Motor neuron (in vitro differentiated cells): ENCODE measurements at places on chromosomes 3 and 15. TPM values are rescaled to one million over a fixed set of nuclear protein-coding genes. Genes with fewer than 3 reads are reported as not detected.

SERINC4 gene
- 0.63 and 1.1 TPM in 2 replicates for total RNA-seq

PLOD2 gene
- total RNA-seq, result 27.3 and 29.7 TPM in 2 replicates

SCAANT1 gene
- total RNA-seq, result not detected in 2 replicates

SST gene
- 19.6 and 23.8 TPM in 2 replicates for total RNA-seq

- ATAC-seq, result no peak
These were observed 173.6 kb upstream of the LRRFIP2 start for GRCh38 chr3:37347941-37348340.

DNA sequence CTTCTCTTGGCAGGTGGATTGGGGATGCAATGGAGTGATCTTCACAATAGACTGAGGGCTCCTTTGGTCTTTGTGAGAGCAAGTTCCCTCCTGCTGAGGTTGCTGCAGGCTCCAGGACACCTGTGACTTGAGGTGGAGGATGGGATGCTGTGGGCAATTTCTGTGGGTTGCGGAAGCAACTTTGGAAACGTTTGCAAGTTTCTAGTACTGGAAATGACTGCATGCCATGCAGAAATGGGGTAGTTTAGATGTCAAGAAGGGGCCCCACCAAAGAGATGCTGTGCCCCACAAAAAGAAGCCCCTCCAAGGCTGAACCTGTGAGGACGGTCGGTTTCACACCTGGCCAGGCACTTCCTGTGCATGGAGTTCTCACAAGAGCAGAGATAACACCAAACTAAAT is 80.4 kb upstream of the XCR1 start:
- no peak for ATAC-seq

GRCh38 chr15:40316931-40317330 is 6.6 kb upstream of the INAFM2 start:
- no peak for ATAC-seq

PIGZ gene
- 1.2 and 1.3 TPM in 2 replicates for total RNA-seq

GRCh38 chr3:182478369-182478768 is 314.9 kb upstream of the ATP11B start:
- no peak for ATAC-seq

- ATAC-seq, result no peak
These were observed 165.8 kb upstream of the SLC2A2 start for GRCh38 chr3:171192176-171192854.

DNA sequence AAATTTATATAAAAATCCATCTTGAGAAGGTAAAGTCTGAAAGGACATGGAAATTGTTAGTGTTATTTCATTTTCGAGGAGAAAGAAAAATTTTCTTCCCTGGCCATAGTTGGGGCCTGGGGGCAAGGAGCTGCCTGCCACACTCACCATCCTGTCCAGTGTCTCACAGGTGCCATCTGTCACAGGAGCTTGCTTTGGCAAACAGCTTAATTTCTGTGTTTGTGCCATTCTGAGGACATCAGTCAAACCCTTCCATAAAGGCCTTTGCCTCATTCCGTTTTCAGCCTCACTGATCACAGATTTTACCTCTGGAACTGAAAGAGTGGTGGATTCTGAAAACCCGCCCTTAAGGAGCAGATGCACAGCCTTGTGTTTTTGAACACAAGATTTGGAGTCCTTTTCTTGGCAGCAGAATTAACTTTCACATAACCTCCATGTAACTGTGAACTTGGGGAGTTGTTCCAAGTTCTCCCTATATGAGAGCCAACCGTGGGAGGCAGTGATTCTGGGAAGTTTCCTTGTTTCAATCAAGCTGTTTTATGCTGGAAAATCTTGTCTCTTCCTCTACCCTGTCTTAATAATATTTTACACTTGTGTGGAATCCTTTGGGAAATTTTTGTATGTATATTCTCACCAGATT is 254.7 kb downstream of the CACNA2D3 start:
- ATAC-seq, result no peak

CCDC9B gene
- total RNA-seq, result 0.56 and 0.87 TPM in 2 replicates

- ATAC-seq, result no peak
These were observed 26.4 kb upstream of the TSPAN3 start for GRCh38 chr15:77097248-77097721.

ARPC4 gene
- total RNA-seq, result 75.0 and 83.6 TPM in 2 replicates

DNA sequence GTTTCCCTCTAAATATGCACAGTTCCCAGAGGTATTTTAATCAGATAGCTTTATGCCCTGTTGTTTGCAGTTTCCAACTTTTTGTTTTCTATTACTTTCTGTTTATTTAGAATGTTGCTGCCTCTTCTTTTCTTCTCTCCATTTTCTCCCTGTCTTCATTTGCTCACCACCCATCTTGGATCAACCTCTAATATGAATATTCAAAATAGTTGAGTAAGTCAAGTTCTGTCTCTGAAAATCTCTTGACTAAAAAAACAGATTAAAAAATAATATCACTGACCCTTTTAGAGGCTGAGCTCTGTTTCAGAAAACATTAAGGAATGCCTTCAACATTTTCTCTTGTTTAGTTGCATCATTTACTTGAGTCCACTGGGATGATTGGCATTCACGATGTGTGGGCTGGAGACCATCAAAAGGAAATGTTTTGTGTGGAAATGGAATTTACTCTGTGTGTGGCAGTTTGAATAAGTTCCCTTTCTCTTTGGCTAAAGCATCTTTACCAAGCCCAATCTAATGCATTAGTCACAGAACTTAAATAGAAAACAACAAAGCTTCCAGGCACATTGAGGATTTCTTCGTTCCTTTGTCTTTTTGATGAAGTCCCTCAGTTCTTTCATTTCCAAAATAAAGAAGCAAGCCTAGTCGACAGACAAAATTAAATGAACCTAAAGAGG is 633.9 kb upstream of the TGFBR2 start:
- no peak for ATAC-seq

DNA sequence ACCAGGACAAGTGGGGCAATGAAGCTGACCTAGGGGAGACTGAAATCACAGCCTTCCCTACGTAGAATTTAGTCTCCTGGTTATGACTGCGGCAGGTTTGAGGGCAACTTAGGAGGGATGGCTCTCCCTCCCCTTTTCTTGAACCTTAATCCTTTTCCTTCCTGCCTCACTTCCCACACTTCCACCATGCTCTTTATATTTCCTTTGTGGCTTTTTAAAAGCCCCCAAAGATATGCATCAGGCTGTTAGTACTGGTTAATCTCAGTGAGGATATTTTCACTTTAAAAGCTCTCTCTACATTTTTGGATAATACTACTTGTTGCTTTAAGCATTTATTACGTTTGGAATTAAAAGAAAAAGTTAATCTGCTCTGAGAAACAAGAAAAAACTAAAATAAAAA is 339.2 kb downstream of the SOX2 start:
- ATAC-seq, result no peak

BLOC1S6 gene
- total RNA-seq, result 82.4 and 102 TPM in 2 replicates

DNA sequence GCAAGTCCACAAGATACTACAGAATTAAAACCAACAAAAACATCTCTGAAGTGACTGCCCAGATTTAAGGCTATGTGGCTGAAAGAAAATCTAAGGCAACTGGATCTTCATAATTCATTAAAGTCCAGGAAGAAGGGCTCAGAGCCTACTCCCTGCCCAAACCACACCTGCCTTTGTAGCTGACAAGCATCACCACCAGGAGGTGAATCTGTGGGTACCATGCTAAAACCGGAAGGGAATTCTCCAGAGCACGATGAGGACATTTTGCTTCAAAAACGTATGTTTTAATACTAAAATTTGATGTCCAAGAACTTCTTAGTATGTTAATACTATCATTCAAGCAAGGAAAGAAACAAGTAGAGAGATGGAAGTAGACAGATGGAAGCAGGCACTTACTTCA is 495.9 kb upstream of the NECTIN3 start:
- ATAC-seq, result no peak

- no peak for ATAC-seq
These were observed 136.2 kb downstream of the MDFIC2 start for GRCh38 chr3:70176224-70176623.

CHL1 gene
- 294 and 349 TPM in 2 replicates for total RNA-seq

ARNT2 gene
- total RNA-seq, result 25.1 and 27.9 TPM in 2 replicates

PYGO1 gene
- 19.6 and 20.4 TPM in 2 replicates for total RNA-seq

DNA sequence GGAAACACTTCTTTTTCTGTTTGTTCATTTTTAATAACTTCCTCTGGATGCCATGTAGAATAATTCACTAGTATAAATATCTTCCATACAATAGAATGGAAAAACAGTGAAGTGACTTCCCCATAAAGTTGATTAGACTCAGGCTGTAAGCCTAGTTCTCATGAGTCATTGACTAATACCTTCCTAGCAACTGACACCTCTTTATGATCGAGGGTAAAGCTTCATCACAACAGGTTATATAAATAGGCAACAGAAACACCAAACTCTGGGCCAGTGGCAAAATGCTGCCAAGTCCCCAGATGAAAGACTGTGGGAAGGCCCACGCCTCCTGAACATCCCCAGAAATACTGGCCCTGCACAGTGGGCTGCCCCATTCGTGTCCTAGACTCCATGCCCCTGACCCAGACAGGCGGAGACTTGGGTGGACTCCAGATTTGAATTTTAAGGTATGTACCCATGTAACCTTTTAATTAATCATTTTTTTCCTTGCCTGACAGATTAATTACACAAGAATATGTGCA is 71.3 kb upstream of the TBC1D23 start:
- ATAC-seq, result no peak

DNA sequence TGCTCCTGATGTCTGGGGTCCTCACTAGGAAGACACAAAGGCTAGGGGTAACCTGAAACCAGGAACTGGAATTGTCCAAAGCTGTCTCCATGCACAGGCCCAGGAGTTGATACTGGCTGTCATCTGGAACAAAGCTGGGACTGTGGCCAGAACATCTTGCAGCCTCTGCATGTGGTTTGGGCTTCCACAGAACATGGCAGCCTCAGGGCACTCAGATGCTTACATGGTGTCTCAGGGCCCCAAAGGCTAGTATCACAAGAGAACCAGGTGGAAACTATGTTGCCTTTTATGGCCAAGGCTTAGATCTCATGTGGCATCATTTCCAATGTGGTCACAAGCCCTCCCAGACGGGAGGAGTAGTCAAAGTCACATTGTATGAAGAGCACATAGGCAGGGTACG is 335.2 kb upstream of the TRIM42 start:
- no peak for ATAC-seq

ZBTB47 gene
- total RNA-seq, result 4.1 and 5.5 TPM in 2 replicates

PPP1R14D gene
- total RNA-seq, result 0.89 TPM in 1 of 2 replicates, not detected in the other

- ATAC-seq, result peak; percentile 46
These were observed 118.7 kb downstream of the RPL22L1 start for GRCh38 chr3:170751083-170751898.

GRCh38 chr3:140004271-140004670 is 69.3 kb downstream of the CLSTN2 start:
- ATAC-seq, result no peak

DNA sequence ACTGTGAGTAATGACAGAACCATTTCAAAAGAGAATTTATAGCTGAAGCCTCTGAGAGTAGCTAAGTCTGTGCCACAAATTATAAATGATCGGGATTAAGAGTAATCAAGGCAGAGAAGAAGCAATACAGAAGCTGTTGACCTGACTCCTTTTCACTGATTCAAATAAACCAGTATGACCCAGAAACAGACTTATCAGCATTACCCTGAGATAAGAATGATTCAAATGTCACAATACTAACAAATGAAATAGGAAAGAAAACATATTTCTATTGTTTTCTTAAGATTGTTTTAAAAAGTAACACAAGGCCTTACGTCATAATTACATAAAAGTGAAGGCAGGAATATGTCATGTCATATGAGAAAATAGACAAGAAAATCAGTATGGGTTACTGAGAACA is 1534.6 kb downstream of the SI start:
- peak; percentile 35 for ATAC-seq

DNA sequence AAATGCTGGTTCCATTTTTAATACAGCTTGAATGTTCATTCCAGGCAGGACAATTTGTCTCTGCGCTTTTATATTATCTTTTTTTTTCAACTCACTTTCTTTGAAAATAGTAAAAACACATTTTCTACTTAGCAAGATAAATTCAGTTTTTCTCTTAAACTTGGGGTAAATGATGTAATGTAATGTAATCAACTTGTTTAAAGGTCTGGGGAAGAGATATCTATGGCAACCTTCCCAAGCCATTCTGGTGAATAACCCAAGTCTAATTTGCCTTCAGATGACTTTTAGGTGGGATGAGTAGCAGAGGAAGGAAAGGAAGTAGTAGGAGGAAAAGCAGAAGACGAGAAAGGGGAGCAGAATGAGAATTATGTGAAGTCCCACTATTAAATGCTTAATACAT is 335.1 kb downstream of the SV2B start:
- no peak for ATAC-seq

ARHGEF26 gene
- total RNA-seq, result 2.2 and 2.9 TPM in 2 replicates
